ENCODE measurements at places on chromosomes 7 and 10.

- DNase-seq = no peak
These were observed 83.5 kb downstream of the TSPAN12 start for GRCh38 chr7:120774481-120774880.

DNA sequence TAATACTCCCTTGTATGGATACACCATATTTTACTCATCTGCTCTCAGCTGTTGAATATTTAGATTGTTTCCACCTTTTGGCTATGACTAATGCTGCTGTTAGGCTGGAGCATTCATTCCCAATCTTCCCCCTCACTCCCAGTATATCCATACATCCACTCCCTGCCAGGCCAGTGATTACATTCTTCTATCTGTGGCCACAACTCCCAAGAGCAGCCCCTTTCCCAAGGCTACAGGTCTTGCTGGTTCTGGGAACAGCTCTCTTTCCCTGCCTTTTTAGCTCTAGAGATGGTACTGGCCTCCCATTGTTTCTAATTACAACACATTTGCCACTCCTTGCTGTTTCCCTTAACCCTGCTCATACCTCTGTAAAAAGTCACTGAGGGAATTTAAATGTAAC lies 28.2 kb downstream of the SFR1 start:
- DNase-seq = no peak

DNA sequence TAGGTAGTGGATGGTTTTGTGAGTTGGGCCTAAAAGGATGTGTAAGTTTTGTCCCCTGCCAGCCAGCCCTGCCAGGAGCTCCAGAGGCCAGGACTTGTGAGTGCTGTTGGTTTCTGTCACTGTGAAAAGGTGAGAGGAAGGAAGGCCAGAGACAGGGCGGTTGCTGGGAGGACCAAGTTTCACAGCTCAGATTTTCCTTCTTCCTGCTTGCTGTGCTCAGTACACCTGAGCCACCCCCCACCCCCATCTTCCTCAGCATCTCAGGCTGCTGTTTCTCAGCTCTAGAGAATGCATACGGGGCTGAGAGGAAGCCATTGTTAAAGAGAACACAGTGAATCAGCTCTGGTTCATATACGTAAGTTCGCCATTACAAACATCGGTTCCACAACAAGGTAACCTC lies 139.9 kb downstream of the BUB3 start:
- DNase-seq = no peak

DNA sequence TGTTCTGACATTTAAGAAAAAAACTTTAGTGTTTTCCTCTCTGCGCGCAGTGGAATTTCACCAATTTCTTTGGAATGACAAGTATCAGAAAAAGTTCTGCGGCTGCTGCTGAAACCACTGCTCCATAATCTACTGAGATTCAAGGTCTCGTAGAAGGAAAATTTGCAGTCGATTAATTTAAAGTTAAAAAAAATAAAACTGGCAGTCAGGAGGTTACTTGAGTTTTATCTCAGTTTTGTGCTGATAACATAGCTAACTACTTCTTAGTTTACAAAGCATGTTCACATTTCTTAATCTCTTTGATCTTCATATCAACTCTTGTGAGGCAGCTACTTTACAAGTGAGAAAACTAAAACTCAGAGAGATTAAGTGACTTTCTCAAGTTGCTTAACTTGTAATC lies 18.2 kb upstream of the CALD1 start:
- no peak for DNase-seq

- DNase-seq = peak; percentile 83
These were observed at the start of gene ZNF518A for GRCh38 chr10:96129387-96130325. ZNF518A (plus strand) TSS chr10:96130297; CDS start chr10:96156323, 26,026 bp downstream.

- DNase-seq = no peak
These were observed 191.3 kb upstream of the CDCA7L start for GRCh38 chr7:22137026-22137425.

DNA sequence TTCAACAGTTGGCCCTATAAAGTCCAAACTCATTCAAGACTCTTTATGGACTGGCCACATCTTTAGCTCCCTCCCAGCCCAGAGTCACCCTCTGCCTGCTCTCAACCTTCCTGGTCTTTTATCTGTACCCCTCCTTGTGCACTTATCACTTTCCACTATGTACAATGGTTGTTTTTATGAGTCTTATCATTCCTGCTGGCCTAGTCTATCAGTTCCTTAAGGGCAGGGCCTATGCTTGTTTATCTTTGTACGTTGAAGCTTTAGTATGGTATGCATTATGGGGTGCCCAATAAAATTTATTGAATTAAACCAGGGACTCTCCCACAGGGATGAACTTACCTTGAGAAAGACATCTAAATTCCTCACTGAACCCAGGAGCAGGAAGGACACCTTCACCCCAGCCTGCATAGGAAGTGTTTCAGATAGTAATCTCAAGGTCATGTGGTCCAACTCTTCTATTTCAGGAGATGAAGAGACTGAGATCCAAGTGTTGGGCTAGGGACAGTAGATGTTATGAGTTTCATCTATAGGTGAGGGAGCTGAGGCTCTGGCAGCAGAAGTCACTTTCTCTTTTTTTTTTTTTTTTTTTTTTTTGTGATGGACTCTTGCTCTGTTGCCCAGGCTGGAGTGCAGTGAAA lies 13.3 kb upstream of the PDCD4 start:
- no peak for DNase-seq

- no peak for DNase-seq
These were observed 601.8 kb downstream of the TYW1 start for GRCh38 chr7:67598469-67598868.

DNA sequence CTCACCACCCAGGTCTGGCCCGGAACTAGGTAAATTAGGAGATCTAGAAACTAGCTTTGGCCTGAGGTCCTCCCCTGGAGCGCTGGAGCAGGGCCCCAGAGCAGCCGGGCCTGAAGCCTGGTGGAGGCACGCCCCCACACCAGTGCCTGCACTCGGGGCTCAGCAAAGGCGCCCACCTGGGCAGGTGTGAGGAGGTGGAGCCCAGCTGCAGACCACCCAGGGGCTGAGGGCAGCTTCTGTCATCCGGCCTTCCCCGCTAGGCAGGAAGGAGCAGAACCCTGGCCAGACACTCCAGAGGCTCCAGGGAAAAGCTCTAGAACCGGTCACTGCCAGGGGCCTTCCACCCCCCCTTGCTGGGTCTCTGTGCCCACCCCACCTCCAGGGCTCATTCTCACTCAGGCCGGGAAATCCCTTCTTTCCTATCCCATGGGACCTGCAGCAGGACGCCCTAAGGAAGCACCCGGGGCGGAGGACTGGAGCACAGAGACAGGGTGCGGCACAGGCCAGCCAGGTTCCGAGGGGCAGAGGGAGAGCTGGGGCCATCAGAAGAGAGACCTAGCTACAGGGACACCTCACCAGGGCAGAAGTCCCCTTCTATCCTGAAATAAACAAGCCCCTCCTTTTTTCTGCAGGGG lies 161.2 kb downstream of the NRF1 start:
- no peak for DNase-seq

DNA sequence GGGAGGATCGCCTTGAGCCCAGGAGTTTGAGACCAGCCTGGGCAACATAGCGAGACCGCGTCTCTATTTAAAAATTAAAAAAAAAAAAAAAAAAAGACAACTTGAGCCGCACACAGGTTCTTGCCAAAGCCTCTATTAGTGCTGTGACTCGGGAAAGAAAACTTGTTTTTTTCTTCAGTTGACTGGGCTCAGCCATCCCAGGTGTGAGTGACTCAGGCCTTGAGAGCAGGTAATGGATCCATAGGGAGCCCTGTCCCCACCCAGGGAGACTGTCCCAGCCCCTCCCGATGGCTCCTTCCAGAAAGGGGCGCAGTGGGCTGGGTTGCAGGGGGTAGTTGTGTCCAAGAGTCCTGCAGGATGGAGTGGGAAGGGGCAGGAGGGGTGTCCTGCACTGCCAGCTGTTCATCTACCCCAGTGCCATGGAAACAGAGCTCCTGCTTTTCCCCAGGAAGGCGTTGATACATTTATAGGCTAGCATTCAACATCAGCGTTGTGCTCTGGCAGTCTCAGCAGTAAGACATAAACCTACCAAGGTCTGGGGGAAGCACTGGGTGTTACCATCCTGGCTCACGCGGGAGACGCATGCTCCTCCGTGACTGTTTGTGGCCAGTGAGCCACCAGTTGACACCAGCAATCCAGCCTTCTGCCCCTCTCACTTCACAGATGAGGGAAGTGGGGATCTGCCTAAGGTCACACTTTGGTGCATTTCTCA lies 126.6 kb downstream of the CUX1 start:
- no peak for DNase-seq

DNA sequence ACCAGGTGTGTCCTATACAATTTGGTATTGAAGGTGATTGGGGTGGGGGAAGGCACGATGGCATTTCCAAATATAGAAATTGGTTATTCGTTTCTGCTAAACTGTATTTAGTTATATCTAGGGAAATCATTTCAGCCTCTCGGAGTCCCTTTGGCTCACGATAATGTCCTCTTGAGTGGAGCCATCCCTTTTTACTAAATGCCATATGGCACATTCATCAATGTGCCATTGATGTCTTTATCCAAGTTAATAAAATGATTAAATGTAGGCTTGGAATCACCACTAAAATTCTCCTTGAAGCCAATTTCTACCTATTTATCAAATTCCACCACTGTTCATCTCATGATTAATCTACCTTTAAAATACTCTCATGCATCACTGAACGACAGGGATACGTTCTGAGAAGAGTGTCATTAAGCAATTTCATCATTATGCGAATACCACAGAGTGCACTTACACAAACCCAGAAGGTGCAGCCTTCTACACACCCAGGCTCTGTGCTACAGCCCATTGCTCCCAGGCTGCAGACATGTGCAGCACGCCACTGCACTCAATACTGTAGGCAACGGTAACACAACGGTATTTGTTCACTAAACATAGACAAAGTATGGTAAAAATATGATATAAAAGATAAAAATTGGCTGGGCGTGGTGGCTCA lies 219.2 kb upstream of the C7orf33 start:
- DNase-seq = no peak

- no peak for DNase-seq
These were observed 47.4 kb downstream of the HOXA1 start for GRCh38 chr7:27048438-27048837.

DNA sequence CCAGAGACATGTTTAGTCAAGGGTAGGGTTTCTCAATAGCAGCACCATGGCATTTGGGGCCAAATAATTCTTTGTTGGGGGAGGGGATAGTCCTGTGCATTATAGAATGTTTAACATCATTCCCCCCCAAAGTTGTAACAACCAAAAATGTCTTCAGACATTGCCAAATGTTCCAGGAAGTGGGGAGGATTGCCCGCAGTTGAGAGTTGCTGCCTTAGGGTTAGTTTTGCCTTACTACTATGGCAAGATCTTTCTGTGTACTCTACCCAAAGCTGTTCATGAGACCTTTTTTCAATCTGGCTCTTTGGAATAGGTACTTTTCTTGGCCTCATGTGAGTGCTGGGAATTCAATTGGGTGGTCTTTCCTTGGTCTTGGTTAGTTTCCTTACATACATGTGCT lies 34.1 kb downstream of the SAMD8 start:
- no peak for DNase-seq

DNA sequence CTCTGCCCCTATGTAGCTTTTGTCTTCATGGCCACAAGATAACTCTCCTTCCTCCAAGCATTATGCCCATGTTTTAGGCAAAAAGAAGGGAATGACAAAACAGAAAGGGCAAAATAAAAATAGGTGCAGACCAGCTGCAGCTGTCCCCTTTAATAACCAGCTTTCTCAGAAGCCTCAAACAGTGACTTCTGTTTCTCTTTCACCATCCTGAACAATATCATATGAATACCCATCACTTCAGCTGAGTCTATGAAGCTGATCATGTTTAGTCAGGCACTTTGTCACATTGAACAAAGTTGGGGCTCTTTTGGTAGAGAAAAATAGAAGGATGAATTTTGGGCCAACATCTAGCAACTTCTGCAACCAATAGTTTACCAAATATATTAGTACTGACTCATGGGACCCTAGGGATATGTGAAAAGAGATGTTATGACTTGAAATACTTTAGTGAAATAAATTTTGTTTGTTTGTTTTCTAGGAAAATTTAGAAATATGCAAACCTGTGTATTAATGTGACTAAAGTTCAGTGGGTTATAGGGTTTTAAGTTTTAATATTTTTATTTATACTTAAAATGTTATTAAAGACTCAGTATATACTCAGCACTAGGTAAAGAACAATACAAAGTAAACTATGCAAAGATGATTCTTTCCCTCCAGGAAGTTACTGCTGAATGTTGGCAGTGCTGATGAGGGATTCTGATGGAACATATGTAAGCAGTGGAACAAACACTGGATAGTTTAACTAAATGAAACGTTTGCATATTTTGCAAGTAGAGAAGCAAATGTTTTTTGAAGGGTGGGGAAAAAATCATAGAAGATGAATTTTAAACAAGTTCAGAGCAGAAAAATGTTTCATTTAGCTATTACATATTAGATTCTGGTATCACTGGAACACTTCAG lies 133.7 kb downstream of the FOXP2 start:
- DNase-seq = no peak

- DNase-seq = no peak
These were observed 45.5 kb upstream of the TARP start for GRCh38 chr7:38318803-38319416.

GRCh38 chr10:69864321-69864720 lies 62.6 kb downstream of the COL13A1 start:
- no peak for DNase-seq

DNA sequence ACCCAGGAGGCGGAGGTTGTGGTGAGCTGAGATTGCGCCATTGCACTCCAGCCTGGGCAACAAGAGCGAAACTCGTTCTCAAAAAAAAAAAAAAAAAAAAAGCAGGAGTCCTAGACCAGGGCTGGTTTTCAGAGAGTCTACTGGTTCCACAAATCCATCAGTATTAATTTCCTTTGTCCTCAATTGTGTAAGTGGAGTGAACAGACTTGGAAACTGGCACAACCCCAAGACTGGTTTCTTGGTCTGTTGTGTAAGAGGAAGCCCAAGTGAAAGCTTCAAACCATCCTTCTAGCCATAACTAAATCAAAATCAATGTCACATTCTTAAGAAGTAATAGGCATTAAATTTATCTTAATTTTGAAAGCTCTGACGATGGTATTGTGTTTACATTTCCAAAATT lies 213.6 kb downstream of the DGKI start:
- DNase-seq = no peak

DNA sequence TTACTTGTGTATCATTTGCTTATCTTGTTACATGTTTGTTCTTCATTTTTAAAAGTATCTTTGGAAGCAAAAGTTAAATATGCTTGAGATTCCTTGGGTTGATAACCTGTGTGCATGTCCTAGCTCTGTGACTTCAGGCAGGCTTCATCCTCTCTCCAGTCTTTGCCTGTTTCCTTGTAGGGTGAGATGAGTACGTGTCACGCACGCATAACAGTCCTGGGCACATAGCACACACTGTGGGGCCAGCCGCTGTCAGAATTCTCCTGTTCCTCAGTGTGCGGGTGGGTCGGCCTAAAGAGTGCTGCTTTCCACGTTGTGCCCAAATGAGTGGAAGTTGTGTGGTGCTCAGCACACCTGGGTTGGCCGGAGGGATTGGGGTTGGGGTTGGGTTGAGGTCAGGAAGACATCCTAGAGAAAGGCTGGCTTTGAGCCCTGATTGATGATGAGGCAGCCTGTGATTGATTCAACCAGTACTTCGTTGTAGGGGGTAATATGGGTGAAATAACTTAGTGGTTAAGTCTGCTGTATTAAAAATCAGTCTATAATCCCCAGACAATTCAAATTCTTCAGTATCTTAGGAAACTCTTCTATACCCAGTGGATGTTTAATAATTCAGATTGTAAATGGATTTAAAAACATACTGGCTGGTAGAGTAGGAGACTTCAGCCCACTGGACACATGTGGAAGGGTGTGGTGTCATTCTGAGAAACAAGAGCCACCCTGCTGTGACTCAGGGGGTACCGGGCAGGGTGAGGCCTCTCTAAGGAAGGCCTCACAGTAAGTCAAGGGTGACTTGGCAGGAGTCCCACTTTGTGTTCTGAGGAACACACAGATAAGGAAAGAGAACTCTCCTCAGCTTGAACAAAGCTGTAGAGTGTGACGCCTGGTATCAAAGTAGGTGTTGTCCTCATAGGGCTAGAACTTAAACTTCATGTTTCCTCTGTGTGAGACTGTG lies 54.8 kb downstream of the DAGLB start:
- DNase-seq = peak; percentile 70
